Type B pancreatic cell (in vitro differentiated cells): ENCODE measurements at places on chromosomes 5 and 9.

GRCh38 chr5:64836190-64836755 lies 67.5 kb downstream of the CWC27 start:
- no peak overlapping the region for H3K4me3 ChIP-seq
- no peak overlapping the region for H3K27ac ChIP-seq
- peaks cover 19% of the 10 kb centered on the region for H3K36me3 ChIP-seq

- H3K4me1 ChIP-seq: peaks cover 4% of the 10 kb centered on the region
- H3K36me3 ChIP-seq: no peaks in the 10 kb centered on the region
- peak; percentile 66 for DNase-seq
Observed at GRCh38 chr9:136045595-136046553, 49.2 kb downstream of the NACC2 start.

- no peak for DNase-seq
- no peaks in the 10 kb centered on the region for H3K27me3 ChIP-seq
- H3K4me1 ChIP-seq: peaks cover 22% of the 10 kb centered on the region
Observed at GRCh38 chr9:92988215-92988768, 41.0 kb downstream of the FGD3 start.

DNA sequence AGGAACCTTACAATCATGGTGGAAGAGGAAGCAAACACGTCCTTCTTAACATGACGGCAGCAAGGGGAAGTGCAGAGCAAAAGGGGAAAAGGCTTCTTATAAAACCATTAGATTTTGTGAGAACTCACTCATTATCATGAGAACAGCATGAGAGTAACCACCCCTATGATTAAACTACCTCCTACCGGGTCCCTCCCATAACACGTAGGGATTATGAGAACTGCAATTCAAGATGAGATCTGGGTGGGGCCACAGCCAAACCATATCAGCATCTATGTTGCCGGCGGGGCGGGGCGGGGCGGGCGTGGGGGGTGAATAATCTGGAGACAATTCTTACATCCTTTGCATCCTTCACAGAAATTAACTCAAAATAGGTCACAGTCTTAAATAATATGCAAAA lies 58.8 kb upstream of the GFPT2 start:
- no peaks in the 10 kb centered on the region for H3K36me3 ChIP-seq
- no peaks in the 10 kb centered on the region for H3K4me1 ChIP-seq
- no peak for DNase-seq
- H3K27ac ChIP-seq: no peak overlapping the region
- no peak overlapping the region for H3K4me3 ChIP-seq
- peaks cover 3% of the 10 kb centered on the region for H3K27me3 ChIP-seq

DNA sequence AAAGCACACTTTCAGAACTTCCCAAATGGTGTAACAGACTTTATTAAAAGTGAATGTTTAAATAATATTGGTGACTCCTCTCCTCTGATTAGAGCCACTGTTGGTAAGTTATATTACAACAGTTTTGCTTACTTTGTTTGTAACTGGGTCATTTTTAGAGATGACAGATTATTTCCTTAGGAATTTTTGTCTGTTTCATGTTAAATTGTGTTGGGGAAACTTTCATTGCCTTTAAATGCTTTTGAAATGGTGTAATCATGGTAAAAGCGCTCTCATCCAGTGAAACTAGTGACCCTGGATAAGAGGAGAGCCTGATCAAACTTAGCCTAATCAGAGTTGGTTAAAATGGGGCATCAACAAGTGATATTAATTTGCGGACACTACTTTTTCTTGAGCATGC lies 39.4 kb downstream of the TNPO1 start:
- H3K27ac ChIP-seq: no peak overlapping the region
- no peak for DNase-seq
- H3K4me3 ChIP-seq: no peak overlapping the region
- no peaks in the 10 kb centered on the region for H3K27me3 ChIP-seq
- H3K4me1 ChIP-seq: peaks cover 11% of the 10 kb centered on the region

- DNase-seq: no peak
- H3K4me3 ChIP-seq: no peak overlapping the region
- H3K27me3 ChIP-seq: no peaks in the 10 kb centered on the region
- peaks cover 47% of the 10 kb centered on the region for H3K4me1 ChIP-seq
Observed at GRCh38 chr5:180053061-180053602, 18.4 kb downstream of the RNF130 start.

GRCh38 chr5:79111960-79112702 lies 522 bp downstream of the BHMT start:
- H3K36me3 ChIP-seq: peaks cover 3% of the 10 kb centered on the region
- peak overlapping the region; percentile 76 for H3K4me3 ChIP-seq
- peaks cover 5% of the 10 kb centered on the region for H3K4me1 ChIP-seq
- DNase-seq: no peak
- H3K27ac ChIP-seq: no peak overlapping the region

DNA sequence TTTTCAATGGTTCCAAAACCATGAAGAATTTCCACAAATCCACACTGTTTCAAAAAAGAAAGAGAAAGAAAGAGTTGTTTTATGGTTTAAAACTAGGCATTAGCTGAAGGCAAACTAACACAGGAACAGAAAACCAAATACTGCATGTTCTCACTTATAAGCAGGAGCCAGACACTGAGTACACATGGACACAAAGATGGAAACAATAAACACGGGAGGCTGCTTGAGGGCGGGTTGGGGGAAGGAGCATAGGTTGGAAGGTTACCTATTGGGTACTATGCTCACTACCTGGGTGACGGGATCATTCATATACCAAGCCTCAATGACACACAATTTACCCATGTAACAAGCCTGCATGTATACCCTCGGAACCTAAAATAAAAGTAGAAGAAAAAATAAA lies 45.0 kb downstream of the SEMA6A start:
- no peak for DNase-seq
- H3K27me3 ChIP-seq: no peaks in the 10 kb centered on the region
- peaks cover 66% of the 10 kb centered on the region for H3K4me1 ChIP-seq
- no peak overlapping the region for H3K4me3 ChIP-seq

DNA sequence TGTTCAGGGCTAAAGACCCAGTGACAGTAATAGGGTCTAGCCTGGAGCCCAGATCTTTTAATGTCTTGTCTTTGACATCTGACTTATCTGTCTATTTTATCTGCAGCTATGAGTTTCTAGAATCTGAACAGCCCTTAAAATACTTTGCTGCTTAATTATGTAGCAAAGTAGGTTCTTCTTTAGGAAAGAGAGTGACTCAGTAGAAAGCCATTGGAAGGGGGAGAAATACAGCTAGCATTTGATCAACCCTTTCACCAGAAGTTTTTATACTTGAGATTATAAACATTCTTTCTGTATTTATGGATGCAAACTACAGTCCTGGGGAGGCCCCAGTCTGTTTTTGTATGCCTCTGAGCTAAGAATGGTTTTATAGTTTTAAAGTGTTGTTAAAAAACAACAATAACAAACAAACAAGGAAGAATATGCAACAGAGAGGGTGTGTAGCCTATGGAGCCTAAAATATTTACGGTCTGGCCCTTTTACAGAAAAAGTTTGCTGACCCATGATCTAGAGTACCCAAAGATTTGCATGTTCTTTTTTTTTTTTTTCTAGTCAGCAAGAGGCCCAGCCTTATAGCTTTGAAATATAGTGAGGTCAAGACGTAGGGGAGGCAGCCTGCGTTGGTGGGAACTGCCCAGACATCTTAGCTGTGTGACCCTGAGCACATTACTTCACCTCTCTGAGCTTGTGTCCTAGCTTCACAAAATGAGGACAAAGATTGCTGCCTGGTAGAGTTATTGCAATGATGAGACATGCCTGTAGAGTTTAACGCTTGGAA lies 9.7 kb downstream of the GSN start:
- H3K36me3 ChIP-seq: no peaks in the 10 kb centered on the region
- H3K4me3 ChIP-seq: no peak overlapping the region
- H3K27me3 ChIP-seq: no peaks in the 10 kb centered on the region
- peak overlapping the region; percentile 73 for H3K27ac ChIP-seq

- peak overlapping the region; percentile 86 for H3K4me3 ChIP-seq
- peaks cover 4% of the 10 kb centered on the region for H3K36me3 ChIP-seq
- no peak for DNase-seq
- no peak overlapping the region for H3K27ac ChIP-seq
- H3K4me1 ChIP-seq: peaks cover 28% of the 10 kb centered on the region
Observed at GRCh38 chr5:56482363-56482762, 249.2 kb upstream of the ANKRD55 start.

DNA sequence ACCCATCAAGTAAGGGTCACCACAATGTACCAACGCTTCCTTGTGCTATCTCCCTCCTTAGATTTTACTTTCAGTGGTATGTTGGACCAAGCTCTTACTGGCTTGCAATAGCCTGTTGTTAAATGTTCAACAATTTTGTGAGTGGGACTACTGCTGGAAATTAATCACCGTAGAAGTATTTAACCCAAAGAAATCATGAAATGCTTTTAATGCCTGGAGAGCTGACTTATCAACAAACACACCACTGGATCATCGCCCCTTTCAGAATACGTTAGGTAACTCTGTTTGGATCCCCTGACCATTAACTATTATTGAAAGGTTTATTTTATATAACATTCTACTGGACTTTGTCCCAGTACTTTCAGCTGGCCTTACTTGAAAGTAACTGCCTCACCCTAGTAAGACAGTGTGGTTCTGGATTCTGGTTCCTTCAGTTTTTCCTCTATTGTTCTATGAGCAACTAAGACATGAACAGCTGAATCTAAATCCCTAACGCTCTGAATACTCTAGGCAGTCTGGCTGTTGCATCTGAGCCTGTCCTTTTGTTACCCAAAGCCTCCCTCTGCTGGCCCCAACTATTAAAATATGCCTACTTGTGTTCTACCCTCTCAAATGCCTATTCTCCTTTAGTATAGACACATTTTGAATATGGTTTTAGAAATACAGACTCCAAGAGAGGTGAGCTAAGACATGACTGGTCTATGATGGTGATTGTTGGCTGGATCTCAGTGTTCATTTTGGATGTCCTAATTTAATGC lies 1203.4 kb upstream of the DMAC1 start:
- no peak for DNase-seq
- H3K4me1 ChIP-seq: no peaks in the 10 kb centered on the region
- no peaks in the 10 kb centered on the region for H3K27me3 ChIP-seq
- H3K4me3 ChIP-seq: no peak overlapping the region
- H3K27ac ChIP-seq: no peak overlapping the region

DNA sequence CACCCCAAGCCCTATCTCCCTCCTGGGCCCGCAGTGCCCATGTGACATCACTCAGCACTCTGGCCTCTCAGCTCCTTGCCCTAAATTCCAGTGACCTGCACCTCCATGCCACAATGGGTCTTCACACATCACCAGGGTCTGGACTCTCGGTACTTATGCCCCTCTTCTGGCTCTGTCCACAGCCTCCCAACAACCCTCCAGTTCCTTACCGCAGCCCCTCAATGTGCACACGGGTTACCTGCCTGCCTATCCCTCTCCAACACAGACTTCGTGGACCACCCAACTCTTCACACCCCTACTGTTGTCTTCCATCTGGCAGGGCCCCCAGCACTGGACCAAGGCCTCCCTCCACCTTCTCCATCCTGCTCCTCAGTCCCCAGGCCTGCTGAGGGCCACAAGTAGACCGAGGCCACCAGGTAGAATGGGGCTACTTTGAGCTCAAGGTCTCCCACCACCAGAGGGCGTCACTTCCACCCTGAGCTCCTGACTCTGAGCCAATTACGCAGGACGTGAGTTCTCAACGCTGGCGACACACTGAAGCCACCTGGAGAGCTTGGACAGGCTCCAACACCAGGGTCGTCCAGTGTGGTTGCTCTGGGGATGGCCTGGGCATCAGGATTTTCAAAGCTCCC lies 172.1 kb downstream of the GABBR2 start:
- peaks cover 18% of the 10 kb centered on the region for H3K27me3 ChIP-seq
- H3K27ac ChIP-seq: no peak overlapping the region
- no peaks in the 10 kb centered on the region for H3K36me3 ChIP-seq

DNA sequence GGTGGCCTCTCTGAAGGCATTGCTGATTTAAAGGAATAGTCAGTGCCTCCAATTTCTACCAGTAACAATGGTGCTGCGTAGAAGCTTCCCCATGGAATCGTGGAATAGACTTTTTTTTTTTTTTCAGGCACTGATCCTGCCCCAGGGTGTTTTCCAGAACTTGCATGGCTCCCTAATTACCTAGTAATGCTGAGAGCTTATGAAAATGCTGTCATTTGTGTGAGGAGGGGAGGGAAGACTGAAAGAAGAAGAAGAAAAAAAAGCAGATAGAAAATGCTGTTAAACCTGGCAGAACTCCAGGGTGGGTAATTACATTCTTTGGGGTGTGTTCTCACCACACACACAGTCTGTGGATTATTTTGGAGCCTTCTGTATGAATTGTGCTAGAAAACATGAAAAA lies 4.8 kb upstream of the GRIA1 start:
- H3K4me1 ChIP-seq: peaks cover 10% of the 10 kb centered on the region
- DNase-seq: no peak
- peaks cover 34% of the 10 kb centered on the region for H3K27me3 ChIP-seq
- no peak overlapping the region for H3K4me3 ChIP-seq
- H3K36me3 ChIP-seq: no peaks in the 10 kb centered on the region

- DNase-seq: no peak
- H3K27me3 ChIP-seq: no peaks in the 10 kb centered on the region
Observed at GRCh38 chr5:91058575-91058974, 324.5 kb downstream of the ARRDC3 start.

- peaks cover 6% of the 10 kb centered on the region for H3K4me1 ChIP-seq
- no peak overlapping the region for H3K27ac ChIP-seq
- H3K4me3 ChIP-seq: no peak overlapping the region
- no peaks in the 10 kb centered on the region for H3K27me3 ChIP-seq
- H3K36me3 ChIP-seq: no peaks in the 10 kb centered on the region
Observed at GRCh38 chr5:177066224-177066623, 20.5 kb upstream of the FGFR4 start.

DNA sequence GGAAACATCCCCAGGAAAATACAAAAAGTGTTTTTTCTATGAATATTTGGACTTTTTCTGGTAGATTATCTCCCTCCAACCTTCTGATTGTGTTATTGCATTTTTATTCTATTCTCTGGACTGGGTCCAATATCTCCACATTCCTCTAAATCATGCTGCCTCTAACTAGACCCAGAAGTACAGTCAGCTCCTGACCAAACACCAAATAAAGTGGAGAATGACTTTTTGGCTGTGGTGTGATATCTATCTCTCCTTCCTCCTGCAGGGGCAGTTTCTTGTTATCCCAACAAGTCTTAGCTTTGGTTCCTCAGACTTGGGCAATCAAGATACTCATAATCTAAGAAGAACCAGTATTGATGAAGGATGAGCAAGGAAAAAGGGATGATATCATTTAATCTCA lies 3.2 kb upstream of the RAI14 start:
- peaks cover 4% of the 10 kb centered on the region for H3K36me3 ChIP-seq
- H3K4me3 ChIP-seq: no peak overlapping the region
- H3K4me1 ChIP-seq: peaks cover 35% of the 10 kb centered on the region
- no peak for DNase-seq
- H3K27me3 ChIP-seq: no peaks in the 10 kb centered on the region
- no peak overlapping the region for H3K27ac ChIP-seq

- H3K4me1 ChIP-seq: peaks cover 10% of the 10 kb centered on the region
- no peak for DNase-seq
- H3K27me3 ChIP-seq: no peaks in the 10 kb centered on the region
- no peak overlapping the region for H3K27ac ChIP-seq
- H3K4me3 ChIP-seq: no peak overlapping the region
- H3K36me3 ChIP-seq: no peaks in the 10 kb centered on the region
Observed at GRCh38 chr5:76193635-76194034, 110.5 kb downstream of the SV2C start.
